ENCODE measurements at places on chromosomes 7 and 10. TPM values are rescaled to one million over a fixed set of nuclear protein-coding genes. Genes with fewer than 3 reads are reported as not detected.

Gene OR9A4
- not detected for total RNA-seq

Gene RBP3
- not detected for total RNA-seq

Gene CLDN3
- not detected for total RNA-seq

Gene MRM2
- total RNA-seq, result 4.4 TPM

Gene TUBAL3
- not detected for total RNA-seq

Gene C10orf67
- 0.31 TPM for total RNA-seq

Gene SPDYE6
- total RNA-seq, result not detected

Gene LMOD2
- not detected for total RNA-seq

Gene AKR1C8
- 0.42 TPM for total RNA-seq

Gene NKX1-2
- total RNA-seq, result not detected

Gene NPM3
- total RNA-seq, result 28.5 TPM

Gene PNLIPRP2
- not detected for total RNA-seq

Gene MKLN1
- 78.5 TPM for total RNA-seq

Gene GSTO2
- 0.84 TPM for total RNA-seq

Gene ARF5
- 122 TPM for total RNA-seq

Gene ANKRD7
- total RNA-seq, result 0.42 TPM

Gene FANK1
- total RNA-seq, result 0.21 TPM

Gene OPALIN
- total RNA-seq, result not detected

Gene PRLHR
- under 0.01 TPM for total RNA-seq

Gene LEP
- total RNA-seq, result not detected

Gene SLC29A4
- 0.10 TPM for total RNA-seq

Gene BHLHA15
- not detected for total RNA-seq

Gene ACTL6B
- not detected for total RNA-seq

Gene STEAP1B
- 1.8 TPM for total RNA-seq

Gene SMURF1
- total RNA-seq, result 37.6 TPM

Gene STAG3
- 6.7 TPM for total RNA-seq

Gene SLC13A1
- not detected for total RNA-seq

Gene SSC4D
- total RNA-seq, result not detected

Gene PNLIP
- total RNA-seq, result not detected

Gene ANKRD61
- not detected for total RNA-seq

Gene OR6B1
- total RNA-seq, result under 0.01 TPM

Gene HHEX
- 30.3 TPM for total RNA-seq

Gene CNPY1
- total RNA-seq, result not detected

Gene CLRN3
- total RNA-seq, result not detected

Gene CALCR
- total RNA-seq, result not detected

Gene OR2A2
- total RNA-seq, result not detected

Gene WEE2
- 0.31 TPM for total RNA-seq

Gene SLC39A12
- not detected for total RNA-seq

Gene LIPN
- 3.0 TPM for total RNA-seq

Gene SRRM3
- total RNA-seq, result not detected

Gene MYO3A
- 0.10 TPM for total RNA-seq

Gene SLC26A5
- total RNA-seq, result not detected

Gene OPN4
- not detected for total RNA-seq

Gene ASIC3
- total RNA-seq, result 0.84 TPM

Gene TMEM184A
- not detected for total RNA-seq

Gene NPC1L1
- total RNA-seq, result not detected

Gene SAP25
- 1.8 TPM for total RNA-seq

Gene DPP6
- total RNA-seq, result not detected

Gene PNLIPRP1
- total RNA-seq, result not detected

Gene CYP2C8
- total RNA-seq, result 0.10 TPM

Gene CYP3A5
- 0.10 TPM for total RNA-seq

Gene SNCG
- not detected for total RNA-seq

Gene PHYHIPL
- total RNA-seq, result 0.10 TPM

Gene EBLN1
- not detected for total RNA-seq

Gene FLNC
- total RNA-seq, result under 0.01 TPM

Gene CALML5
- not detected for total RNA-seq

Gene RASSF4
- 12.2 TPM for total RNA-seq

Gene CYP2C19
- total RNA-seq, result not detected
